A673 (cell line): ENCODE measurements at places on chromosomes 7 and 10. TPM values are rescaled to one million over a fixed set of nuclear protein-coding genes. Genes with fewer than 3 reads are reported as not detected.

- no peaks in the 10 kb centered on the region for H3K27me3 ChIP-seq
- DNase-seq = no peak
- H3K27ac ChIP-seq = no peak overlapping the region
Observed at GRCh38 chr10:69645296-69646184, 15.5 kb downstream of the FAM241B start.

DNA sequence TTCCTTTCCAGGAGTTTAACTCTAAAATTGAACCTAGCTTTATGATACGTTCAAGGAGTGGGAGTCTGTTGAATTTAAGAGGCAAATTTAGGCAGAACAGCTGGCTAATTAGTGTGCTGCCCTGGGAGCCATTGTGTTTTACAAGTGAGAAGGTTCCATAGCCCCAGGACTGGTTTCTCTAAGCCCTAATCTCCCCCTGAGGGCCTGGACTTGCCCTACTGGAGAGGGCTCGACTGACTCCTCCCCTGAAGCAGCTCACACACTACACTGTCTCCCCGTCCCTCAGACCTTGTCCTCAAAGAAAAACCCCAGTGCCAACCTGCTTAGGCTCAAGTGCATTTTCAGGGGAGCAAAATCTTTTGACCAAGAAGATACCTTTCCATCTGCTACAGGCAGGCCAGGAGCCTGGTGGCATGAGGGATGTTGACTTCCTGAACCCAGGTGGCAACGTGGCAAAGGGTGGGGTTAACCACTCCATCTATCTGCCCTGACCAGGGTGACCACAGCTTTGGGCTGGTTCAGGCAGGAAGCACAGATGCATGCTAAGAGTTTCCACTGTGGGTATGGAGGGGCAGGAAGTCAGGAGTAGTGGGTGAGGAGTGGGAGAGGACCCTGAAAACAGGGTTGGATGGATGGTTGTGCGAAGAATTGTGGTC, 68.9 kb upstream of the CARD11 start:
- no peaks in the 10 kb centered on the region for H3K36me3 ChIP-seq
- no peak overlapping the region for H3K27ac ChIP-seq
- no peaks in the 10 kb centered on the region for H3K4me1 ChIP-seq
- H3K4me3 ChIP-seq = no peak overlapping the region
- DNase-seq = peak; percentile 15

The SMC3 gene
- 107 TPM in 2 replicates for total RNA-seq

- H3K27me3 ChIP-seq = no peaks in the 10 kb centered on the region
- DNase-seq = peak; percentile 86
- no peaks in the 10 kb centered on the region for H3K36me3 ChIP-seq
- peaks cover 37% of the 10 kb centered on the region for H3K4me1 ChIP-seq
- peak overlapping the region; percentile 56 for H3K27ac ChIP-seq
Observed at GRCh38 chr7:1059200-1060091, 15.1 kb downstream of the GPR146 start.

GRCh38 chr7:30841025-30841735, 70.0 kb downstream of the MINDY4 start:
- H3K4me1 ChIP-seq = no peaks in the 10 kb centered on the region
- no peak for DNase-seq
- no peaks in the 10 kb centered on the region for H3K27me3 ChIP-seq
- no peaks in the 10 kb centered on the region for H3K36me3 ChIP-seq
- no peak overlapping the region for H3K4me3 ChIP-seq

DNA sequence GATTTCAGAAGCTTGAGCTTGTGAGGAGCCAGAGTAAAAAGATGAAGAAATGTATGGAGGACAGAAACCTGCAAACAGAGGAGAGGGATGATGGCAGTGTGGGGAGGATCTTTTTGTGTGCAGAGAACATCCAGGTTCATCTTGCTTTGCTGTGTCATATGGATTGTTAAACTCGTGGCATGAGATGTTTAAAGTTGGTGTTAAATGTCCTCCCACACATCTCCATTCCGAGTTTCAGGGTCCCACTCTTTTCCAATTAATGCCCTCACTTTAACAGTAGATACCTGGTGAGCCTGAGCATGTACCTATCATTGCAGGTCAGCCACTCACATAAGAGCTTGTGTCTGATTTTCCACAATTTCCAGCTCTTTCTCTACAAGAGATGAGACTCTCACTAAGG, 147.7 kb downstream of the ST7 start:
- H3K27ac ChIP-seq = no peak overlapping the region
- H3K4me3 ChIP-seq = no peak overlapping the region
- no peaks in the 10 kb centered on the region for H3K4me1 ChIP-seq

- no peak overlapping the region for H3K4me3 ChIP-seq
- no peaks in the 10 kb centered on the region for H3K36me3 ChIP-seq
- H3K4me1 ChIP-seq = peaks cover 9% of the 10 kb centered on the region
- peak overlapping the region; percentile 21 for H3K27ac ChIP-seq
- DNase-seq = no peak
Observed at GRCh38 chr10:70130878-70131559, 1.6 kb downstream of the AIFM2 start.

DNA sequence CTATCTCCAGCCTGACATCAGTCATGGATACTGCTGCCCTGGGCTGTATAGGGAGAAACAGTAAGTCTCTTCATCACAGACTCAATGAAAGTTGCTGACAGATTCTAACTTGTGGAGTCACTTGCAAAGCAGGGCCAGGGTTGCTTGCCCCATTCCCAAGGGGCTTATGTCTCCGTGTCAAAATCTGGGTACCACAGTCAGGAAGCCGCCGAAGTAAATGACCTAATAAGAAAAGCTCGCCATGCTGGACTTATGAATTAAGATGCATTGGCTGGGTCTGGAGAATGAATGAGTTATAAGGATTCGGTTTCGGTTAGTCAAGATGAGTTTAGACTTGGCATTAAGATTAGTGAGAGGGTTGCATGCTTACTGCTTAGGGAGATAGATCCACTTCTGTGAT, 10.8 kb upstream of the OR6V1 start:
- no peaks in the 10 kb centered on the region for H3K36me3 ChIP-seq
- no peaks in the 10 kb centered on the region for H3K4me1 ChIP-seq
- H3K27ac ChIP-seq = no peak overlapping the region
- no peak overlapping the region for H3K4me3 ChIP-seq
- H3K27me3 ChIP-seq = peaks cover 6% of the 10 kb centered on the region

GRCh38 chr10:89144836-89145235, 62.3 kb downstream of the CH25H start:
- H3K27ac ChIP-seq = no peak overlapping the region
- no peaks in the 10 kb centered on the region for H3K36me3 ChIP-seq
- H3K4me3 ChIP-seq = no peak overlapping the region
- H3K4me1 ChIP-seq = no peaks in the 10 kb centered on the region
- no peaks in the 10 kb centered on the region for H3K27me3 ChIP-seq

GRCh38 chr7:109986701-109987100, 1104.2 kb upstream of the LRRN3 start:
- no peaks in the 10 kb centered on the region for H3K27me3 ChIP-seq
- no peak overlapping the region for H3K4me3 ChIP-seq
- H3K36me3 ChIP-seq = no peaks in the 10 kb centered on the region

The DPP6 gene
- not detected in 2 replicates for total RNA-seq

- H3K27me3 ChIP-seq = no peaks in the 10 kb centered on the region
- H3K4me1 ChIP-seq = peaks cover 4% of the 10 kb centered on the region
- H3K4me3 ChIP-seq = no peak overlapping the region
- H3K27ac ChIP-seq = no peak overlapping the region
Observed at GRCh38 chr7:70589010-70589409, 542.9 kb upstream of the GALNT17 start.

DNA sequence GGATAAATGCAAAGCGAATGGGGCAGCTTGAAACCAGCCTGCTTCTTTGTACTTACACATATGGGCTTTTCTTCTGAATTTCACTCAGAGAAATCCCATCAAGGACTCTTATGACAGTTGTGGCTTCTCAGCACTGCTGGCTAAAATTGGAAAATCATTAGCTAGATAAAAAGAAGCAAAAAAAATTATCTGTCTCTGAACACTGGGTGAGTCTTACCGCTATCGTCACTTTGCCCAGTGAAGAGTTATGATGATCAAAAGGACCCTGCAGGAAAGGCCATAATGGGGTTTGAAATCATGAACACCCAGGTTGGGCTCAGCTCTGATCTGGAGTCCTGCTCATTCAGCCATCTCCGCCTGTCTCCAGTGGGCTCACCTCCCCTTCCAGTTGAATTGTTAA, 34.3 kb downstream of the AOAH start:
- peaks cover 6% of the 10 kb centered on the region for H3K27me3 ChIP-seq
- H3K36me3 ChIP-seq = no peaks in the 10 kb centered on the region
- H3K4me1 ChIP-seq = no peaks in the 10 kb centered on the region
- no peak overlapping the region for H3K4me3 ChIP-seq
- H3K27ac ChIP-seq = no peak overlapping the region

- DNase-seq = no peak
- no peaks in the 10 kb centered on the region for H3K27me3 ChIP-seq
- no peaks in the 10 kb centered on the region for H3K36me3 ChIP-seq
- peaks cover 6% of the 10 kb centered on the region for H3K4me1 ChIP-seq
Observed at GRCh38 chr10:21500578-21500910, 24.9 kb downstream of the SKIDA1 start.

DNA sequence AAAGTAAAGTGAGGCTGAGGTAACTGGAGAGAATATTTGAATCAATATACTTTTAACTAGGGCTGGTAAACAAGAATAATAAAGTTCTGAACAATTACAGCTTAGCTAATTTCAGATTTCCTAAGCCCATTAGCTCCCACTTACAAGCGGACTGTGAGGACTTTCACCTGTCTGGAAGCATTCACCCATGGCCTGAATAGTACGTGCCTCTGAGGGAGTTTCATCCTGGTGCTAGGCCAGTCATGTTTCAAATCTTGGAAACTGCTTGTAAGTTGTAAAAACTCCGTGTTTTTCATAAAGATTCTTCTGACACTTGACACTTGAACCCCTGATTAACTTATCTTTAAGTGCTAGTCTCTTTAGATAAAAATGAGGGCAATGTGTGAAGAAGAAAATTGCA, 975.2 kb upstream of the GHITM start:
- DNase-seq = no peak
- H3K4me3 ChIP-seq = no peak overlapping the region
- no peak overlapping the region for H3K27ac ChIP-seq
- no peaks in the 10 kb centered on the region for H3K36me3 ChIP-seq

- no peaks in the 10 kb centered on the region for H3K36me3 ChIP-seq
- no peak overlapping the region for H3K27ac ChIP-seq
- DNase-seq = no peak
- H3K27me3 ChIP-seq = peaks cover 56% of the 10 kb centered on the region
- H3K4me1 ChIP-seq = no peaks in the 10 kb centered on the region
Observed at GRCh38 chr7:115864082-115864481, 166.5 kb downstream of the TFEC start.

The LRRC4 gene
- total RNA-seq = 10.6 and 16.1 TPM in 2 replicates

DNA sequence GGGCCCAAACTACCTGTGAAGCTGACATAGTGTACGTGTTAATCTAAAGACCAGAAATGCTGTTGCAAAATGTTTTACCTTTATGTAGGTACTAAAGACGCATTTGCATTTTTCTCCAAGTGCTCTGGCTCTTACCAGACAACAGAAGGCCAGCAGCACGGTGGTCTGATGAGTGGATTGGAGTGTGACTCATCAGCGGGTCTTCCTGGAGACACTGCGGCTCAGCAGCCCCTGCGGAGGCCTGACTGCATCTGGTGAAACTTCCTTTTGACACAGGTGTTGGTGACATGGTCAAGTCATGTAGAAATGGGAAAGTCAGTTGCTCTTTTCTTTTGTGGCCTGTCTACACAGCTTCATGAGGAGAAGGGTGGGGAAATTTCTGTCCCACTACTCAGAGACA, 723.6 kb downstream of the INHBA start:
- no peak overlapping the region for H3K27ac ChIP-seq
- H3K4me3 ChIP-seq = no peak overlapping the region
- H3K27me3 ChIP-seq = no peaks in the 10 kb centered on the region
- no peaks in the 10 kb centered on the region for H3K36me3 ChIP-seq

The VWC2 gene
- total RNA-seq = not detected in 2 replicates

GRCh38 chr10:43419997-43420368, 11.0 kb upstream of the HNRNPF start:
- no peaks in the 10 kb centered on the region for H3K36me3 ChIP-seq
- peak overlapping the region; percentile 91 for H3K27ac ChIP-seq
- H3K4me3 ChIP-seq = peak overlapping the region; percentile 50
- no peaks in the 10 kb centered on the region for H3K27me3 ChIP-seq
- H3K4me1 ChIP-seq = peaks cover 13% of the 10 kb centered on the region

The GOLGA7B gene
- total RNA-seq = 0.63 and 0.64 TPM in 2 replicates

- no peak overlapping the region for H3K27ac ChIP-seq
- peaks cover 48% of the 10 kb centered on the region for H3K36me3 ChIP-seq
- DNase-seq = no peak
- H3K27me3 ChIP-seq = no peaks in the 10 kb centered on the region
- peaks cover 19% of the 10 kb centered on the region for H3K4me1 ChIP-seq
- no peak overlapping the region for H3K4me3 ChIP-seq
Observed at GRCh38 chr10:88920198-88920597, 32.4 kb downstream of the ACTA2 start.

- H3K4me3 ChIP-seq = no peak overlapping the region
- H3K27ac ChIP-seq = no peak overlapping the region
- no peaks in the 10 kb centered on the region for H3K27me3 ChIP-seq
- peaks cover 23% of the 10 kb centered on the region for H3K4me1 ChIP-seq
Observed at GRCh38 chr10:17662193-17663138, 18.5 kb downstream of the STAM start.

DNA sequence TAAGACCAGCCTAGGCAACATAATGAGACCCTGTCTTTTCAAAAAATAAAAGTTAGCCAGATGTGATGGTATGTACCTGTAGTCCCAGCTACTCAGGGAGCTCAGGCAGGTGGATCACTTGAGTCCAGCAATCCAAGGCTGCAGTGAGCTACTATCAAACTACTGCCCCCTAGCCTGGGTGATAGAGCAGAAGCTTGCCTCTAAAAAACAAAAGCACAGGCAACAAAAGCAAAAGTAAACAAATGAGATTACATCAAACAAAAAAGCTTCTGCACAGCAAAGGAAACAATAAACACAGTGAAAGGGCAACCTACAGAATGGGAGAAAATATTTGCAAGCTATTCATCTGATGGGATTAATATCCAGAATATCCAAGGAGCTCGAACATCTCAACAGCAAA, 65.4 kb downstream of the FANK1 start:
- no peak overlapping the region for H3K27ac ChIP-seq
- no peaks in the 10 kb centered on the region for H3K4me1 ChIP-seq
- DNase-seq = no peak
- H3K4me3 ChIP-seq = no peak overlapping the region

- no peaks in the 10 kb centered on the region for H3K27me3 ChIP-seq
- H3K27ac ChIP-seq = peak overlapping the region; percentile 39
- DNase-seq = peak; percentile 43
- no peak overlapping the region for H3K4me3 ChIP-seq
- H3K36me3 ChIP-seq = no peaks in the 10 kb centered on the region
- peaks cover 40% of the 10 kb centered on the region for H3K4me1 ChIP-seq
Observed at GRCh38 chr10:63515002-63515763, 6.0 kb upstream of the REEP3 start.
